Activated CD4-positive, alpha-beta T cell treated with anti-CD3 and anti-CD28 coated beads, Interleukin-2, amount 50 U/mL, for 24 hours (primary cell): ENCODE measurements at places on chromosomes 2 and 18.

DNA sequence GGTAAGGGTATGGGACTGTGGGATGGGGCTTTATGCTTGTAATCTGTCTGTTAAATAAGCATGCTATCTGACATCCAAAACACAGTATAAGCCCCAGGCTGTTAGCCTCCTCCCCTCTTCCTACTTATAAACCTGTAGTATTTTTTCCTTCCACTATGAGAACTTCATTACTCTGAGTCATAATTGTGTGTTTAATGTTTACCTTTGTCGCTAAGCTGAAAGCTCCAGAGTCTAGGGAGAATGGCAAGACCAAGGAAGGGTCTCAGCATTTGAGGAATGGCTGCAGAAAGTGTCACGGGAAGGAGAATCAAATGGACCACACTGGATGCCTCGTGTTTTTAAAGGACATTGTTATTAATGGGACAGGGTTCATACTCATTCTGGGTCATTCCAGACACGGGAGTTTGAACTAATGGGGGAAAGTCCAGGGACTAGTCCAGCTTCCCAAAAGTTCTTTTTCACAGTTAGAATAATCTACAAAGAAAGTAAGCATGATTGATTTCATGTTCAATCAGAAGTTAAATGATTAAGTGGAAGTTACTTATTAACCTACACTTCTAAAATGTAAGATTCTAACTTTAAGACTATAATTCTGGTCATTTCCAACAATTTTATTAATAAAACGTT is 292.2 kb downstream of the AFF3 start:
- no peak for DNase-seq

GRCh38 chr2:10659898-10660568 is 29.7 kb downstream of the NOL10 start:
- DNase-seq, result no peak

DNA sequence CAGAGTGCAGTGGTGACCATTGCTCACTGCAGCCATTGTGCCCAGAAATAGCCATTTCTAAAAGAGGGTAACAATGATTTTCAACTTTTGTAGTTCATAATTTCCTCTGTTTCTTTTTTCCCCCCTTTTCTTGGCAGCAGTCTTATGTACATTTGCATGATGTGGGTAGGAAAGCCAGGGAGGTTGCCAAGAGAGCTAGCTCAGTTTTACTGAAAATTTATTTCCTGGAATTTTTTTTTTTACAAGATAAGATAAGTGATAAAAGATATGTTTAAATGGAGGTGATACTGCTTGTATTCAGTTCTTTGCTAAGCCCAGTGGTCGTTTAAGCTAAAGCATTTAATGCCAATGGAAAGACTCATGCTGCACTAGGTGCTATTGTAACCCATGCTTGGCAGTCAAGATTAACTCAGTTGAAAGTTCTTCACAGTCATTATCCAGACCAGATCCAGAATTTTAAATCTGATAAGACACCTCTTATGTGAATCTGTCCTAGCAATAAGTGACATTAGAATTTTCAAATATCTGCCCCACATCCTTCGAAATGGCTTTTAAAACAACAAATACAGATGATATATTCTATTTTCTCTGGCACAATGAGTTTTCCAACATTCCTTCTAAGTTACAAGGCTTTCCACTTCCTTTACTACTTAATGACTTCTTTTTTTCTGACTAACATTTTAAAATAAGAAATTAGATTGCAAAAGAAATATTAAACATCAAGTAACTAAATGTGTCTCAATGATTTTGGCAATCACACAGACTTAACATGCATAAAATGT is 4.4 kb upstream of the ATP8B1 start:
- no peak for DNase-seq

DNA sequence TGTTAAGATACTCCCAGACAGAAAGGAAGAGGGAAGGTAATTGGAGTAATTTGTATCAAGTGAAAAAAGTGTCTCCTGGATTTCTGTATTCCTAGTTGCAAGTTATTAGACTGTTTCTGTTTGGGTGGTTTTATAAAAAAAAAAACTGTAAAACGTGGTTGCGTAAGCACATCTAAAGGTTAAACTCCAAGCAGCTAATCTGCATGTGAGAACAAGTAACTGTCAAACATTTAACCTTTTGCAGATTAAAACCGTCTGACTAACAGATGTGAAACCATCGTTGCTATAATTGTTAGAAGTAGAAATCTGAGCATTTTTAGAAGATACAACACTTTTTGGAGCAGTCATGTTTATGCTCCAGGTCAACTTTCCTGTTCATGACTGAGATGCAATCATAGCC is 72.3 kb downstream of the AFF3 start:
- no peak for DNase-seq

- no peak for DNase-seq
Measured at GRCh38 chr2:198695879-198696278, 761.9 kb downstream of the SATB2 start.

GRCh38 chr2:43328832-43329231 is 102.4 kb upstream of the ZFP36L2 start:
- DNase-seq, result no peak

- no peak for DNase-seq
Measured at GRCh38 chr2:70992945-70993853, 1.5 kb downstream of the TEX261 start.

- DNase-seq, result no peak
Measured at GRCh38 chr2:170969030-170969429, 40.0 kb downstream of the GORASP2 start.

- no peak for DNase-seq
Measured at GRCh38 chr2:238024986-238025385, 35.8 kb upstream of the SCLY start.

- DNase-seq, result no peak
Measured at GRCh38 chr2:225998653-225999052, 599.1 kb downstream of the NYAP2 start.

DNA sequence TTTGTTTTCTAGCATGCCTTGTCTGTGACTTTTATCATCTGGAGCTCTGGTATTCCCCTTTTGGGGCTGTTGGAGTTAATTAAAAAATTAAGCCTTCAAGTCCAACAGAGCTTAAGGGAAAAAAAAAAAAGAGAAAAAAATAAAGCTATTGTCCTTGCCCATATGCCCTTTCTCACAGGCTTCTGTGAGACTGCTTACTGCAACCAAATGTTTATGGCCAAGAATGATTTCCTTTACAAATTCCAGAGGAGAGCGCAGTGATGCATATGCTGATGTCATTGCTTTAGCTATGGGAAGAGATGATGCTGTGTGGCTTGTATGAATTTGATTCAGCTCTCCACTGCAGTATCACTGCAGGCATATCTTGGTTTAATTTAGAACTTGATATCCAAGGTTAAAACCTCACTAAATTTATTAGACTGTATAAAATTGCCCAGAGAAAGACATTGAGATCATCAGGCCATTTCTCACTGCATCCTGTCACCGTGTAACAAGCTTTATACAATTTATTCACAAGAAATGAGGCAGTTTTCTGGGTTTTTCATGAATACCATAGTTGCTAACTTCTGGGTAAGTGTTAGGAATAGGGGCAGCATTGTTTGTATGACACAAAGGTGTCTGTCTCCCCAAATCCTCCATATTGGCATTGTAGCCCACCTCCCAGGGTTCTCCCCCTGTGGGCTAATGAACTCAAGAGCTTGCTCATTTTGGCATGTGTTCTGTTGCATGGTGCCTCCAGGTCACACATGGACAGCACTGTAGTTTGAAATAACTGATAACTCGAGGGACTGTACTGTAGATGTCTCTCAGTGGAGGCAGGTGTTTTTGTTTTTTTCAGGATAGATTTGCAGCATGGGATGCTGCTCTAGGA is 85.0 kb downstream of the TANC1 start:
- no peak for DNase-seq

DNA sequence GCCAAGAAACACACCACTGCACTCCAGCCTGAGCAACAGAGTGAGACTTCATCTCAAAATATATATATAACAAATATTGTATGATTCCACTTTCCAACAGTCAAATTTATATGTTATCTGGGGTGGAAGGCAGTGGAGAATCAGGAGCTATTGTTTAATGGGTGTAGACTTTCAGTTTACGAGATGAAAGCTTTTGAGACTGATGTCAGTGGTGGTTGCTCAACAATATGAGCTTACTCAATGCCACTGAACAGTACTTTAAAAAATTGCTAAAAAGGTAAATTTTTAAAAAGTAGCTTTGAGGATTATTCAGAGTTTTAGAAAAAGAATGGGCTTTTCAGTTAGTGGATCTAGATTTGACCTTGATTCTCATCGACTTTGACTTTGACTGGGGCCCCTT is 105.9 kb upstream of the ST6GAL2 start:
- no peak for DNase-seq
